Stimulated activated CD8-positive, alpha-beta memory T cell treated with anti-CD3 and anti-CD28 coated beads, Interleukin-4, amount 100 ng/mL, for 1 hour (primary cell): ENCODE measurements at places on chromosomes 7 and 10.
A peak's percentile ranks its signal among the peaks of the same experiment; 100 is the strongest.

- DNase-seq, result no peak
Observed at GRCh38 chr10:45280113-45280760, 35.2 kb downstream of the OR13A1 start.

DNA sequence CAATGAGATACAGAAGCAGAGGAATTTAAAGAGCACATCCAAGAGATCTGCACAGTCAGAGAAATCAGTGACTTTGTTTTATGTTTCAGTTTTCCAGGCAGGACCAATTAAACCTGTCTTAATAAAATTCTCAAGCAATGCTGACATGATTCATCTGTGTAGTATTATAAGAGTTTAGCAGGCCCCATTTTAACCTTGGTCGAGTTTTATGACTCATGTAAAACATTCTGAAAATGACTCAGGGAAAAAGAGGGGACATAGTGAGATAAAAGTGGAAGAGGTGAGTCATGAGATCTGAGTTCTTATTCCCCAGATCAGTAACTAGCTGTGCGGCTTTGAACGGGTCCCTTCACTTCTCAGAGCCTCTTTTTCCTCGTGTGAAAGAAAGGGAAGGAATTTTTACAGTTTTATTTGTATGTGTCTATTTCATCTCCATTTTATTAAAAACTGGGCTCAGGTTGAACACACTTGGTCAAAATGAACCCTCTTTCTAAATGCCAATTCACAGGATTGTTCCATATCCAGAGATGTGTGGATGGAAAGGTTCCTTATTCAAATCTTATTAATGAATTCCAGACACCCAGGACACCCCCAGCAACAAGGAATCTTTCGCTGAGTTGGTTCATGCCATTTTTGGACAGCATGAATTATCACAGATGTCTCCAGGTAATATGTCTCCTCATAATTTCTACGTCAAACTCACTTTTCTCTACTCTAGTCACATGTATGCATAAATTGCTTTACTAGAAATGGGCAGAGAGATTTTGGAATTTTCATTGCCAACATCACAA, 143.2 kb downstream of the JAZF1 start:
- DNase-seq, result no peak

GRCh38 chr7:123327661-123328060, 127.9 kb upstream of the SLC13A1 start:
- no peak for DNase-seq

DNA sequence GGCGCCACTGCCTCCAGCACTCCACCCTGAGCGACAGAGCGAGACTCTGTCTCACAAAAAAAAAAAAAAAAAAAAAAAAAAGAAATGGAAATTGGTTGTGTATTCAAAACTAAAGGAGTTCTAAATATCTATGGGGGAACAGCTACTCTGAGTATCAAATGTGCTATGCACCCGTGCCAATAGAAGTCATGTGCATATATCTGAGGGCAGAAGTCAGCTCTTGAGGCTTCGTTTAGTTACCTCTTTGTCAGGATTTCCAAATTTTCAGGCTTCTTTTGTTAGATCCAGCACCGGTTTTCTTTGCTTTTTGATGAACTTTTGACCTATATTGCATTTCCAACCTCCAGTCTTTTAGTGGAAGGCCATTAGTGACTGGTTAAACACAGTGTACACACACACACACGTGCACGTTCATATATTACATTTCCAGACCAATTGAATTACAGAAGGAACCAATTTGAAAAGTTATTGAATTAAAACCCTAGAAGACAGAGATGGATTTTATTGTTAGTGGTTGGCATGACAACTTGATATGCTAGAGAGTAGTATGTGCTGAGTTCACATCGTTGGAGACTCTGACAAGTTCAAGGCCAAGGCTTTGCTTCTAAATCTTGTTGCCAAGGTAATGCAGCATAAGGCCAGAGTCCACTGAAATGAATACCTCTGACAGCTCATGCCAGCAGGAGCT, 33.1 kb upstream of the ADD3 start:
- DNase-seq, result no peak

DNA sequence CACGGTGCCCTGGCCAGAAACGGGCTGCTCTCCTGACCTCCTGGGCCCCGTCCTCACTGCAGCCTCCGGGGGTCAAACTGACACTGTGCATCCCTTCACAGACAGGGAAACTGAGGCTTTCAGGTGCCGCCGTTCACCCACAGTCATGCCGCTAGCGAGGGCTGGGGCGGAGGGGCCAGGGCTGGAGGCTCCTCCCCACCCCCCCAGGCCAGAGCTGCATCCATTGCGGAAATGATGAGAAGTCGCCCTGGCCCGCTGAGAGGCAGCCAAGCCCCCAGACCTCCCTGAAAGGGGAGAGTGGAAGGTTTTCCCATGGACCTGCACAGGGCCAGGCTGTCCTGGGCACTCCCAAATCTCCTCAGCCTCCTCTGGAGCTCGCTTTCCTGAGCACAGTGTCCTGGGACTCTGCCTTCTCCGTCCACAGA, 16.5 kb upstream of the INPP5A start:
- DNase-seq, result no peak

DNA sequence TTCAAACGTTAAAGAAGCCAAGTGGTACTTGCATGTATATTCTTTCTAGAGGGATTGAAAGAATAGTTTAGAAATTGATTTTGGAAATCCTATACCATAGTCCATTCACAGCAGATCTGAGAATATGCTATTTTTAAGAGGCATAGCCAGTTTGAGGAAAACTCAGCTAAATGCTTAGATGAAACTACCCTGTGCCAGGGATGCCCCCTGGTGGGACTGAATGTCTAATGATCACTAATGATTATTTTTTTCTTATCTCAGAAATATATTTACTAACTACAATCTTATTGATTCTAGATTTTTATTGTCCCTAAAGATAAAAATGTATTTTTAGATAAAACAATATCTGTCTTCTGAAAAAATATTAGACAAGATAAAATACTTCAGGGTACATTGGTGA, 844.9 kb upstream of the PHF14 start:
- no peak for DNase-seq

- no peak for DNase-seq
Observed at GRCh38 chr7:17326378-17326777, 27.9 kb downstream of the AHR start.

DNA sequence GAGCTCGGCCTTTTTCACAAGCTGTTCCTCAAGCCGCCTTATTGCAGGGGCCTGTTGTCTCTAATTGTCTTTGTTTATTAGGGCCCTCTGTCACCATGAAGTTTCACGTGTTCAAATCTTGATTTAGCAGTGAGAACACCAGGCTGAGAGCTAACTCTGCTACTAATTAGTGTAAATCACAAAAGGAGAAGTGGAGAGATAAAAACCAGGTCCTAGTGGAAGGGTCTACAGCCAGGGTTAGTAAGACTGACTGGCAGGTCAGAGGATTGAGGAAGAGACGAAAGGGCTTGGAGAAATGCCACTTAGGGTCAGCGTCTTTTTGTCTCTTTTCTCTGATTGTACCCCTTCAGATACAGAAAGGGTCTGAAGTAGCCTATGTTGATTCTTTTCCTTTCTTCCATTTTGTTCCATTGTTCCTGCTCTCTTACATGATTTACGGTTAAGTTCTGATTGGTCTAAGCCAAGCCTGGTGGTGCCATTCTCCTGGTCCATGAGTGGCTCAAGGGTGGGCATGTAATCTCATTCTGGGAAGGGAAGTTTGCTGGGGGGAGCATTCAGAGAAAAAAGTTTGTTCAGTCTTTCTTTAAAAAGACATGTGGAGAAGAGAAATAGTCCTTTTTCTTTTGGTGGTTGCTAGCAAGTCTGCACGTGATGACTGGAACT, 21.3 kb downstream of the SSMEM1 start:
- no peak for DNase-seq

GRCh38 chr7:130896051-130896881, 162.3 kb upstream of the KLF14 start:
- no peak for DNase-seq

- no peak for DNase-seq
Observed at GRCh38 chr10:58593008-58593407, 80.3 kb downstream of the BICC1 start.

- no peak for DNase-seq
Observed at GRCh38 chr7:1914743-1915142, 244.7 kb downstream of the ELFN1 start.

DNA sequence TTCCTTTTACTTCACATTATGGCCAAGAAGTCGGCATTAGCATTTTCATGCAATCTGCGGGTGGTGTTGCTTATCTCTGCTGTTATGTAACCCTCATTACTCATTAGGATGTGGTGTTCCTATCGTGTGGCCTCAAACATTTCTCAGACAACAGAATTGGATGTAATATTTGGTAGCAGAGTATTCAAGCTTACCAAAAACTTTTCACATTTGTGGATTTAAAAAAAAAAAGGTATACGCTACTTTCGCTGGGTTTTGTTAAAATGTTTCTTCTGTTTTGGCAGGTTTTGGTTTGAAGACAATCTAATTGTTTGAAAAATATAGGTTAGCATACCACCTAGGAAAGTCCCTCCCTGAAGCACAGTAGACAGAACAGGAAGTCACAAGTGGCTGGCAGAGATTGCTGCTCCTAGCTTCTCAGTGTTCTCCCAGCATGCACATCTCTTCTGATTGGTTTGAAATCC, 128.8 kb downstream of the GATA3 start:
- peak; percentile 9 for DNase-seq

- no peak for DNase-seq
Observed at GRCh38 chr10:112471878-112472487, 25.0 kb downstream of the VTI1A start.

DNA sequence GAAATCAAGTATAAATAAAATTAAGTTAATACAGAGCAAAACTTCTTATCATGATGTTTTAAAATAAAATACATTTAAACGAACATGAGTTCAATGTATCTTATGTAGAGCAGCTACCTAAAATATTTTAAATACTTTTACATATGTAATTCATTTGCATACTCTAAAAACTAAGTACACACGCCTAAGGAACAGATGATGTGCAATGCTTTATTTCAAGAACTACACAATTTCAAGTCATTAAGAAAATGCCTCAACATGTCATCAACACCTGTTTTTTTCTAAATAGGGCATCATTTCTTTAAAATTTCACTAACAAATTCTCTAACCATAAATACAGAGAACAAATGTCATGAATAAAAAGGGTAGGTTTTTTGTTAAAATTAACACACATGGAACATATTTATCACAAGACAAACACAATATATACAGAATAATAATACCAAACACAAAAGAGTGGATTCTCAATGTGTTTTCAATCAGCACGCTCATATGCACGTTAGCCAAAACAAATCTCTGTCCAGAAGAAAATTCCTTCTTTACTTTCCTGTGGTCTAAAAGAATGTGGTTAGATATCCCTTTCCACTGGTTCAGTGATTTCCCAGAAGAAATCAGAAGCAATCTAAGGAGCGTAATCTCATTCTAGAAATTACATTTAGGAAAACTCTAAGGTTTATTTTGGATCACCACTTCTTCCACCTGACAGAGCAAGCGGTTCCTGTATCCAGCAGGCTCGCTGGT, 73.0 kb upstream of the PFKP start:
- DNase-seq, result no peak

GRCh38 chr10:59879363-59879913, 26.9 kb downstream of the CCDC6 start:
- DNase-seq, result no peak

DNA sequence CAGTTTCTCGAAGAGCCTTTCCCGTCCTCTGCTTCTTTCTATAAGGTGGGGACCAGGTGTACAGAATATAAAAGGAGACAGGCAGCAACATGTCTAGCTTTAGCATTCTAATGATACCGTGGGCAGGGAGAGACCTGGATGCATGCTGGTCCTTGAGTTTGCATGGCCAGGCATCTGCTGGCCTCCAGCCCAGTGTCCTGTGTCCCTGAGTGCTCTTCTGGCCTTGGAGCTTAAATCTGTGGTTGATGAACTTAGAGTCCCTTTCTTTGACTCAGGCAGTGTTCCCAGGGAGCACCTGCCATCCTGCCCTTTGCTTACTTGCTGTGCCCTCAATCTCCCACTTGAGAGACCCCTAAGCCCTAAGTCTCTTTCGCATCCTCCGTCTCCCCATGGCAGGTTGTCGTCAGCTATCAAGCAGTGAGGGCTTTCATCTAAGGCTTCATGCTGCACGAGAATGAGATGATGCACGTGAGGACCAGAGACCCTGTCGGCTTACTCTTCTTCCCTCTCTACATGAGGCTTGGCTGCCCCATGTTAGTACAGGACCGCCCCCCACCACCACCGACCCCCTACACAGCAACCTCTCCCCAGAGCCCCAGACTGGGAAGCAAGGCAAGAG, 313.4 kb upstream of the C7orf33 start:
- DNase-seq, result no peak

- no peak for DNase-seq
Observed at GRCh38 chr10:116567335-116567734, 21.6 kb downstream of the PNLIP start.

- no peak for DNase-seq
Observed at GRCh38 chr7:155405399-155406318, 52.3 kb upstream of the EN2 start.

GRCh38 chr7:77569514-77570232, 32.6 kb downstream of the PTPN12 start:
- no peak for DNase-seq

DNA sequence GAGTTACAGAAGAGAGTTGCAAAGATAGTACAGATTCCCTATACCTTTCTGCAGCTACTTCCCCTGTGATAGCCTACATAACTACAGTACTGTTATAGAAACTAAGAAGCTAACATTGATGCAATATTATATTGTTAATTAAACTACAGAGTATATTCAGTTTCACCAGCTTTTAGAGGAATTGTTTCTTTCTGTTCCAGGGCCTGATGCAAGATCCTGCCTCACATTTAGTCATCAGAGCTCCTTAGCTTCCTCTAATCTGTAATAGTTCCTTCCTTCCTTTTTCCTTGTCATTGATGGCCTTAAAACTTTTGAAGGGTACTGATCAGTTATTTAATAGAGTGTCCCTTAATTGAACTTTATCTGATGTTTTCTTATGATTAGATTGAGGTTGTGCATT, 56.8 kb downstream of the SDHAF3 start:
- no peak for DNase-seq

GRCh38 chr7:127885222-127885772, 145.9 kb downstream of the LRRC4 start:
- no peak for DNase-seq

DNA sequence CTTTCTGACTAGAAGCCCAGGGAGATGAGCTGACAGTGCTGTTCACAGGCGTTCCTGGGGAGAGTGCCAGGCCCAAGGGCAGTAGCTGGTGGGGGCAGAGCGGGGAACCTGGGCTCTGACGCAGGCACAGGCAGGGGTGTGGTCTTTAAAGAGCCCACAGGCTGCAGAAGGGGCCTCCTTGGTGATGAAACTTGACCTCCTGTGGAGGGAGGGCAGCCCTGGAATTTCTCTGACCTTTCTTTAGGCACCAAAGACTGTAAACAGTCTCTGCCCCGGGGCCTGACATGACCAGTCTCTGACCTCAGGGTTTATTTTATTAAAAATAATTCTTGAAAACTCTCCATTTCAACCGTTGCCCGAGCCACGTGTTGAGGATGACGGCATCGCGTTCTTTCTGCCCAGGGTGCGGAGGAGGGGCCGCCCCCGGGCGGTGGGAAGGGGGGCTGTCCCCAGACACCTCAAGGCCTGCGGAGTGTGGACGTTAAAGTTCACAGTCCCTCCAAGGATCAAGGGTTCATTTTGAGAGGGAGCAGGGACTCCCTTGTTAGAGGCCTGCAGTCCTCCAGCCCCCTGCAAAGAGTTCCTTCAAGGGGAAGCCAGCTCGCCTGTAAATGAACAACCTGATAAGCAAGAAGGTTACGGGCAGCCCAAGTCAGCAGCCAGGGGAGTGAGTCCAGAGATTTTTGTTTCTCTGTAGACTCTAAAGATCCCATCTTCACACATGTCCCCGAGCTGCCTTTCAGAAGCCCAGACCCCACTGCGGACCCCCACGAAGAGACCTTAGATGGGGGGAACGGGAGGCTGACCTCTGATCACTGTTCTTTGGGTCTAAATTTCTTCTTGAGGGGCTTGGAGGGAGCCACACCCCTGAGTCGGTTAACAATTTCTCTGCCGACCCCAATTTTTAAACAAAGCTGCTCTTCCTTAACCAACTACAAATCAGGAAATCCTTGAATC, 128.9 kb downstream of the VIPR2 start:
- no peak for DNase-seq
